NCI-H1105 treated with DMSO at 0.1 percent for 48 hours (cell line): ENCODE measurements at places on chromosomes 12 and 14.
A peak's percentile ranks its signal among the peaks of the same experiment; 100 is the strongest.

- DNase-seq: no peak
Measured at GRCh38 chr12:98771811-98772752, 127.0 kb downstream of the APAF1 start.

- DNase-seq: no peak
Measured at GRCh38 chr14:35438910-35439713, 34.6 kb upstream of the NFKBIA start.

GRCh38 chr14:71582705-71583104 lies 349.5 kb upstream of the RGS6 start:
- DNase-seq: no peak

GRCh38 chr14:54105406-54105805 lies 148.8 kb upstream of the BMP4 start:
- no peak for DNase-seq

DNA sequence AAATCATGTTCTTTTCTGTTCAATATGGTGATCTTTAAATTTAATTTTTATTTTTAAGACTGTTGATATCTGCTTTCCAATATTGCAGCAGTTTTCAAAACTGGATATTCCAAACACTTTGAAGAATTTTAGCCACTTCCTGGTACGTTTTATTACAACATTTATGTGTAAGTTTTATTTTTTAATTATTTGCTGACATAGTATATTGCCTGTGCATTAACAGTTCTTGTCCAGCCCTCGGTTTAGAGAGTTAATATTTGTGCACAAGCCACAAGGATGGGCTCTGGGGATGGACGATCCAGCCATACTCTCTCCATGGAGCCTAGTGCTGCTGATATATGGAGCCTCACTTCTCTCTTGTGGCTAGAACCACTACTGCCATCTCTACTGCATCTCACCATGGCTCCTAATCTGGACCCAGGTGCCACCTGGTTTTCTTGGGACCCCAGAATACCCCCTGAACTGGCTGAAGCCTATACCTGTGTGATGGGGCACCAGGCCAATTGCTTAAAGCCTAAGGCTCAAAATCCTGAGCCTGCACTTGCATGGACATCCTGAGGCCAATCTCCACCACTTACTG lies 262.5 kb downstream of the RASSF9 start:
- no peak for DNase-seq

- no peak for DNase-seq
Measured at GRCh38 chr12:5416571-5416970, 15.3 kb upstream of the NTF3 start.

GRCh38 chr14:94568186-94568585 lies 6.9 kb downstream of the SERPINA4 start:
- no peak for DNase-seq

DNA sequence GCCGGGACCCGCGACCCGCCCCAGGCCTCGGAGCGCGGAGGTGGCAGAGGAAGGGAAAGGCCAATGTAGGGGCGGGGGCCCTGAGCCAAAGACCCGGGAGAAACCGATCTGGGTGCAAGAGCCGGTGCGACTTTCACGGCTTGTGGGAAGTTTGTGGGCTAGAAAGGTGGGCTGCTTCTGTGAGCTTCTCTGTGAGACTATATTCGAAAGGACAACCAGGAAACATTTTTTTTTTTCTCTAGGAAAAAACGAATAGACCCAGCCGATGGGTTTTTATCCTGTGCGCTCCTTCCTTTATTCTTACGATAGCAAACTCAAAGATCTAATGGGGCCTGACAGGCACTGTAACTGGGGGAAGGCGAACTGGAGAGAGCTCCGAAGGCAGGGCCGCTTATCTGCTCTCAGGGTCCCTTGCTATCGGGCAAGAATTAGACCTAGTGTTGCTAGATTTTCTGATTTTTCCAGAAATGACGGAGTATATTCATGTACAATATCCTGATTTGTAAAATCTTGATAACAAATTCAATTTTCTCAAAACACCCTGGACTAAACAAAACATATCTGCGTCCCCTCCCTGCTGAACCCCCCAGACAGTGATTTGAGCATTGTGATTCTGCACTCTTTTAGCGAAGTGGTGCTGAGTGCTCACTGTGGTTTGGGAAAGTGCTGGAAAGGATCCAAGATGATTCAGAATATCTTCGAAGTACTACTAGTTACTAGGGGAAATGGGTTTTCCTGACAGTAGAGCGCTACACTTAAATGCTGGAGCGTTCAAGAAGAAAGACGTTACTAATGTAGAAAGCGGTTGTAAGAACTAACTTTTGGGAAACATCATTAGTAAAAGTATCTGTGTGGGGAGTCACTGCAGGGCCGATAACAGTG lies 563 bp upstream of the STXBP6 start:
- DNase-seq: no peak

GRCh38 chr14:95130549-95130948 lies 26.8 kb downstream of the DICER1 start:
- no peak for DNase-seq

DNA sequence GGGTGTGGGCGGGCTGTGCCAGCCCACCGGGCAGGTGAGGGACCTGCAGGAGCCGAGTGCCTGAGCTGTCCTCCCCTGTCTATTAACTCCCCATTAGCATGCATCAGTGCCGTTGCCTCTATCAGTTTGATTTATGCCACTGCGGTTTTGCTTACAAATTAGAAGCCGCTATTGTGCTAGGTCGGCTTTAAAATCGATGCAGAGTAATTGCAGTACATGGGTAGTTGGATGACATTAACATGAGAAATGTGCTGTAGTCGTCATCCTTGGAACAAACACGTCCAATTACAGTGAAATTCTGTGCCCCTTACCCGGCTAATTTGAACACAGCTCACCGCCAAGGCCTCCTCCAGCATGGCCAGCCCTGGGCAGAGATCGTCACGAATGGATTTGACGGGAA lies 145.8 kb downstream of the TSPAN9 start:
- peak; percentile 71 for DNase-seq

GRCh38 chr12:92593734-92594402 lies 108.9 kb upstream of the PLEKHG7 start:
- DNase-seq: no peak

- no peak for DNase-seq
Measured at GRCh38 chr12:57488402-57489156, 711 bp downstream of the MARS1 start.

- DNase-seq: no peak
Measured at GRCh38 chr14:50000380-50001150, 107.7 kb downstream of the ARF6 start.

DNA sequence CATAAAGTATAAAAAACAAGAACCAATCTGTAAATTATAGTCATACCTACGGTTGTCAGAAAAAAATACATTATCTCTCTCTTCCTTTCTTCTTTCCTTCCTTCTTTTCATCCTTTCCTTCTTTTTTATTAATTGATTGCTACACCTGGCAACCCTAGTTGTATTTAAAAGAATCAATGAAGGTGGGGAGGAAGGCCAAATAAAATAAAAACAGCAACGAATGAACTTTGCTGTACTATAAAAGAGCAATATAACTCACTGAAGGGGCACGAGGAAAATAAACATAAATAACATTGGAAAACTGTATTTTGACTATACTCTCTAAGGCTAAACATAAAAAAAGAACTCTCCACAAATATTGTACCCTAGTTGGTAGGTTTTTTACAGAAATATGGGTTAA lies 898.2 kb upstream of the USP15 start:
- no peak for DNase-seq

DNA sequence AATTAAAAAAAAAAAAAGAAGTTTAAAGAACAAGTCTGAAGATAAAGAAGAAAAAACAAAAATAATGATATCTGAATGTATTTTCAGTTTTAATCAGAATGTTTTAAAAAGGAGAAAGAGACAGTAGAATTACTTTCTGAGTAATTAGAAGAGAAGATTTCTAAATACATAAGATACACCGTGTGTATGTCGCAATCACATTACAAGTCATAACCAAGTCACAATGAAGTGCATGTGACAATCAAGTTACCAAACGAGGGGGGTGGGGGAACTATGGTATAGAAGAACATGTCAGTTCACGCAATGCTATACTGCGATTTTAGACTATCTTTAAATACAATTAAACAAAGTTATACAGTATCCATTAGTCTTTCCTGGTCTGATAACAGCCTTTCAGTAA lies 1464.1 kb upstream of the FLRT2 start:
- no peak for DNase-seq

DNA sequence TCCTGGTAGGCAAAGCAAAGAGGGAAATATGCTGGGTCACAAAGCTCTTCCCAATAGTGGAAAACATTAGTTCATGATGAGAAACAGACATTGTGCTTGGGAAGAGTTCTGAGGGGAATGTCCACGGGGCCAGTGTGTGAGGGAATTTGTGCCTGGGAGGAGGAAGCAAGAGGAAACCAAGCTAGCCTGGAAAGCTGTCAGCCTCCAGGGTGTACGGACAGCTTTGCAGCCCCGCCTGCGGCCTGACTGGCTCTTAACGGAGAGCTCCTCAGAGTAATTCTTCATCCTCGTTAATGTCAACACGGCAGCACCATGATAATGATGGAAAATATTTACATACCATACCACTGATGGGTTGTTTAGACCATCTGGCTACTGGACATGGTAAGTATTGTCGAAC lies 32.4 kb downstream of the PITPNM2 start:
- no peak for DNase-seq

- DNase-seq: no peak
Measured at GRCh38 chr12:31843398-31844095, 114.7 kb upstream of the AMN1 start.

GRCh38 chr14:76085358-76085757 lies 66.4 kb upstream of the GPATCH2L start:
- no peak for DNase-seq

- no peak for DNase-seq
Measured at GRCh38 chr14:102775855-102776760, 1.1 kb upstream of the TRAF3 start.

DNA sequence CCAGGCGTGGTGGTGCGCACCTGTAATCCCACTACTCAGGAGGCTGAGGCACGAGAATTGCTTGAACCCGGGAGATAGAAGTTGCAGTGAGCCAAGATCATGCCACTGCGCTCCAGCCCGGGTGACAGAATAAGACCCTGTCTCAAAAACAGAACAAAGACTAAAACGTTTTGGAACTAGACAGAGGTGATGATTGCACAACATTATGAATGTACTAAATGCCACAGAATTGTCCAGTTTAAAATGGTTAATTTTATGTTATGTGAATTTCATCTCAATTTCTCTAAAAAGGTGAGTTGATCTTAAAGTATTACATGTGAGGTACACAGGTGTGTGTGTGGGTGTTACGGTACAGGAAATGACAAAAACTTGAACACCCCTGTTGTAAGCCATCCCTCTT lies 16.5 kb downstream of the P2RX4 start:
- no peak for DNase-seq

DNA sequence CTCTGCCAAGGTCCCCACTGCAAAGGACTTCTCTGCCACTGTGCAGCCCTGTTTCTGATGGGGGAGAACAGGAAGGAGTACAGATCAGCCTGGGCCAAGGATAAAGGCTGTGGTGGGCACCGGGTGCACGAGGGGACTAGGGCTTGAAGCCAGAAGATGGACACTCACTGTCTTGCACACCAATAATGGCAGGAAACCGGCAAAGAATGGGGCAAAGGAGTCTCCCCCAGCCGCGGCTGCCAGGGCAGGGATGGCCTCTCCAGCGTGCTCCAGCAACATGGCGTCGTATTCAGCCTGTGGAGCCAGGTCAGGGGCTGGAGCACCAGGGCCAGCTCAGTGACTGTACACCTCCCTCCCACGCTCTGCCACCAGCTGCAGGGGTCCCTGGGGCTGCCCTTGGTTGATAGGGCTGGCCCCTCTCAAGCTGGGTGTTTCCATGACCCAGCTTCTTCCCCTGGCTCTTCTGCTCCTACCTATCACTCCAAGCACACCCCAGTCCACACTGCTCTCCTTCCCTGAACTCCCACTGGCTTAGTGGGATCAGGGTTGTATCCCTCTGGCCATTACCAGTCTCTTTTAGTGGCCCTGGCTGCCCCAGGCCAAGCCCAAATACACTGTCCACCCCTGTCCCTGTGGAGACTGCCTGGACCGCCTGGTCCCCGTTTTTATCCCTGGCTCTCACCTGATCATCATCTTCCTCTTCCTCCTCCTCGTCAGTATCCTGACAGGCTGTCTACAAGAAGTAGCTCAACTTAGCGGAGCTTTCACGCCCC lies 6.3 kb downstream of the IPO4 start:
- no peak for DNase-seq

DNA sequence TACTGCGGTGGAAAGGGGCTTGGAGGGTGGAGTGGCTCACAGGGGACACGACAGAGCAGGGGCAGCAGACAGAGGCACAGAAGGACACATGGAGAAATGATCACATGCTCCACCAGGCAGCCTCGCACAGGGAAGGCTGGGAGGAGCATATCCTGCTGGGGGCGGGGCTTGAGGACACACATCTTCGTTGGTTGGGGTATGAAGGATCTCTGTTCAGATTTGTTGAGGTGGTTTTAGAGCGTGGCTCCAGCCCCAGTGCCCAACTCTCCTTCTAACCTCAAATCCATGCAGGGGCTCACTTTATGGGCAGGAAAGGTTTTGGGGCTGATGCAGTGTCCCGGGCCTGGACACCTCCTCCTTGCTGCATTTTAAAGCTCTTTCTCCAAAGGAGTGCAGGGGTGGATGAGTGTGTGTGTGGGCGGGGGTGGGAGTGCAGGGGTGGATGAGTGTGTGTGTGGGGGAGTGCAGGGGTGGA lies 733 bp upstream of the P3H3 start:
- DNase-seq: peak; percentile 86

DNA sequence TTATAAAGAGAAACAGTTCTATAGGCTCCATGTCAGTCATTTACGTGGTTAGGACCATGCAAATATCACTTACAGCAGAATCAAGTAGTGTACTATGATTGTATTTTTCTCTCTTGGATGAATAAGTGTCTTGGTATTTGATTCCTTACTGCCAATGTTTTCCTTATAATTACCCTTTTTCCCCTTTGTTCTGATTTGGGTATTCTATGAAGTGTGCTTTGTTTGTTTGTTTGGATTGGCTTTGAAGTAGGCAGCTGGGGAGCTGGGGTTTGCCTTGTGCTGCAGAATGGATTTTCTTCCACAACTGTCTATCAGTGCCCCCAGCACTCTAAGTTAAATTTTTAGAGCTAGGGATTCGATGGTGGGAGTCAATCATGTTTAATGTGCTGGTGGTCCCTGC lies 12.4 kb downstream of the TMEM120B start:
- DNase-seq: peak; percentile 6

GRCh38 chr12:31120392-31121008 lies 46.8 kb downstream of the DDX11 start:
- DNase-seq: no peak

DNA sequence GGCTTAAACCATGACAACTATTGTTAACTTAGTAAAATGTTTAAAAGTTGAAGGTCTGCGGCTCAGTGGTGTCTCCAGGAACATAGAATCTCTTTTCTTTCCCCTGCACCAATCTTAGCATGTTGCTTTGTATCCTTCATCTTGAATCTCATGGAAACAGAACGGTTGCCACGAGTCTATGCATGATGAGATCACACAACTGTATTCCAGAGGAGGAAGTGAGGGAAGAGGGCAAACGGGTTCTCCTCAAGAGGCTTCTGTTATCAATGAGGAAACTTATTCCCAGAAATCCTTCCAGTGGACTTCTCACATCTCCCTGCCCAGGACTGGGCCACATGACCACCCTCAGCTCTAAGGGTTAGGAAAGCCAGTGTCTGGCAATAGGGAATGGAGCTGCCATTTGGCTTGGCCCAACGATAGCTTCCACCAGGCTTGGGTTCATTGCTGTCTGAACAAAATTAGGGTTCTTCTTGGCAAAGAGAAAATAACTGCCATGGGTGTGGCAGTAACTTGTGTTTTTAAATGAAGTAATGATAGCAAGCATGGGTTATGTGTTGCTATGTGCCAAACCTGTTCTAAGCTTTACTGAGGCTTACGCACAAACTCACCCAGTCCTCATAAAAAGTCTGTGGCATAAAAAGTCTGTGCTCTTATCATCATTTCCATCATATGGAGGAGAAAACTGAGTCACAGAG lies 17.4 kb downstream of the PLXNC1 start:
- no peak for DNase-seq

GRCh38 chr12:16605642-16606116 lies 283 bp downstream of the LMO3 start:
- DNase-seq: peak; percentile 72
